ENCODE measurements at places on chromosomes 4 and X.

GRCh38 chr4:109690690-109691410 lies 12.4 kb downstream of the CASP6 start:
- DNase-seq: no peak

DNA sequence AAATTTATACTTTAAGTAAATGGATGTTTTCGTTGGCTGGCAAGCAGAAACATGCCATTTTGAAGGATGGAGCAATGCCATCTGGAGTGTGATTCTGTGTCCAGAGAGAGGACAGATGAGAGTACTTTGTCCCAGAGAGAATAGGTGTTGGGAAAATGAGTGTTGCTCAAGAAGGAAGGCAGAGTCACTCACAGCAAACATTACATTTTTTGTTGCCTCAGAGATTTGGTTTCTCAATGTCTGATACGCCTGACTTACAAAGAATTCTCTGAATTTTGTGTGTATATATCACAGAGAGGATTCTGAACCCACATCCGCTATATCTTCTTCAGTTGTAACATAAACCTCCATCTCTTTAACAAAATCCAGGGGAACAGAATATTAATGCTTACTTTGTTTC lies 102.8 kb upstream of the PCDH18 start:
- DNase-seq: no peak

DNA sequence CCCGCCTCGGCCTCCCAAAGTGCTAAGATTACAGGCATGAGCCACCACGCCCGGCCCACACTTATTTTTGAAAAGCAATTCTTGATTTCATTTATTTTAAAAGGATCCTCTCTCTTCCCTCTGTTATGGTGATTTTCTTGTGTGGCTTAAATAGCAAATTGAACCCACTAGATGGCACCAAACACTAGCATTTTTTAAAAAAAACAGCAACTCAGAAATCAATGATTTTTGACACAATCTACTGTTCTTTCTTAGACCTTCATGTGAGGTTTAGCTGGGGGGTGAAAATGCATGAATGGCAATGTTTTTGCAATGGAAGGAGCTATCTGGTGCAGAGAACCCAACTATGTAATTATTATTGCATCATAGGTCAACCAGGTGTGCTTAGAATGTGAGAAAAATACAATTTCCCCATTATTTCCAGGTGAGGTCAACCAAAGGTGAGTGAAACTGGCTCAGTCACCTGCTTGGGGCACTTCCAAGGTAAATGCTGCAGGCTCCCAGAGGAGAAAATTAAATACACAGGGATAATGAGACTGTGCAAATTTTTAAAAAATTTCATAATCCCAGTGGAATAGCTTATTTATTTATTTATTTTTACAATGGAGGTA lies 226.7 kb upstream of the PRKX start:
- no peak for DNase-seq

- peak; percentile 89 for DNase-seq
Measured at GRCh38 chr4:70705183-70706043, 16.4 kb upstream of the RUFY3 start.

DNA sequence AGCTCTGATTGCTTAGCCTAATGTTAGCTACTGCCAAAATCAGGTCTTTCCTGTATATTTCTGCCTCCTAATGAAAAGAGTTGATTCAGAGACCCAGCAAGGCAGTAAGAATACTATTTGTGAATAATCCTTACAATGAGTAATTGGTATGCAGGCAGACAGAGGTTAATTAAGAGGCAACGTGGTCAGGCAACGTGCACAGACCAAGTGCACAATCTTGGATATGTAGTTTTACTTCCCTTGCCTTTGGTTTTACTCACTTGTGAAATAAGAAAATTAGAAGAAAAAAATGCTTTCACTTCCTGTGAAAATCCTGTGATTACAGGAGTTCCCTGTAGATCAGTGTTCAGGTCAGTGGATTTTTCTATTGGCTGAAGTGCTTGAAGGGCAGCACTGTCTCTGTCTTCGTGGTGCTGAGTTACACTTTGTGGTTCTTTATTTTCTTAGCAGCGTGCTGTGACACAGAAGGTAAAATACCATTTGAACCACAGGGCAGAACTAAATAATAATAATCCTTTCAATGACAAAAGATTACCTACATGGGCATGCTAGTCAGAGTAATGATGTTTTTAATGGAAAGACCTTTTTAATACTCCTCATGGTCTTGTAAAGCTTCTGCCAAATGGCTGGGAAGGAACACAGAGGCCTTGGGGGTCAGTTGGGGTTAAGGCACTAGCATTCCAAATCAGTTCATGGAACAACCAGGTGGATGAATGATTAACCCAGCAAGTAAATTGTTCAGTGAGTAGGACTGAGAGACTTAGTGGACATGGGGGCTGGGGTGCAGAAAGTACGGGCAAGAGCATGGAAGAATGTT lies 430.9 kb downstream of the MAPK10 start:
- DNase-seq: peak; percentile 83
